Stimulated activated CD4-positive, alpha-beta T cell treated with anti-CD3 and anti-CD28 coated beads, TNF-alpha, amount 100 ng/mL, for 24 hours (primary cell): ENCODE measurements at places on chromosomes 7 and 10.

GRCh38 chr7:129993275-129993674 is 40.5 kb upstream of the UBE2H start:
- DNase-seq = no peak

- DNase-seq = no peak
Measured at GRCh38 chr7:45220846-45221618, 63.4 kb downstream of the RAMP3 start.

GRCh38 chr10:3407208-3407607 is 234.6 kb upstream of the PITRM1 start:
- no peak for DNase-seq

GRCh38 chr10:114043532-114044246 is at the start of gene ADRB1:
TSS of gene ADRB1 (plus strand) at chr10:114043866. CDS start at chr10:114044133, 267 bp downstream.
- peak; percentile 50 for DNase-seq

DNA sequence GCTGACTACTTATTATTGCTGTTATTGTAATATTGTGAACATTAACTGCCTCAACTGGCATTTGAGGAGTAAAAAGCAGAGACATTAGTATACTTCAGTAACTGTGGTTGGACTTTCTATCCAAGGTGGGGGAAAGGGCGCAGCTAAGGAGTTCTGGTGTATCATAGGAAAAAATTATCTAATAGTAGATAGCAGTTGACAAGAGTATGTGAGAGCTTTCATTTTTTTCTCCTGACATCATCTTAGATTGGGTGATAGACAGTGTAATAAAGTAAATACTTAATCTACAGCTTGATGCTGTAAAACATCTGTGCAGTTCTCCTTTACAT is 68.9 kb downstream of the PHTF2 start:
- no peak for DNase-seq

- no peak for DNase-seq
Measured at GRCh38 chr10:80622153-80622552, 84.5 kb downstream of the SH2D4B start.

- no peak for DNase-seq
Measured at GRCh38 chr10:58017719-58018367, 249.9 kb downstream of the IPMK start.

GRCh38 chr10:34537629-34538231 is 277.4 kb downstream of the PARD3 start:
- DNase-seq = no peak

DNA sequence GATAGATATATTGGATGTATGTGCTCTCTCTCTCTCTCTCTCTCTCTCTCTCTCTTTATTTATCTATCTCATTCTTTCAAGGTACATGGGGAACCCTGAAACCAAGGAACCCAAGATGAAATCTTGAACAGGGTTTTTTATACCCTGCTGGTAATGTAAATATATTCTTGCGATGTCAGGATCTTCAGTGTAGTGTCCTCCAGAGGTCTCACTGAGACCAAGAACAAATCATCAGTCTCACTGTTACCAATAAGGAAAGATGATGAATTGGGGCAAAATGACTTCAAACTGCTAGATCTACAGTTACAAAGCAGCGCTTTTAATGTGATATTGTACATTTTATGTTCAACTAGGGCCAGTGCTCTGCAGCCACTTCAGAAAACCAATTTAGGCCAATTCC is 423.5 kb downstream of the ANKRD7 start:
- no peak for DNase-seq

GRCh38 chr7:74173074-74173473 is 1.1 kb upstream of the EIF4H start:
- DNase-seq = no peak

- no peak for DNase-seq
Measured at GRCh38 chr7:33055158-33055557, 7.4 kb downstream of the NT5C3A start.

DNA sequence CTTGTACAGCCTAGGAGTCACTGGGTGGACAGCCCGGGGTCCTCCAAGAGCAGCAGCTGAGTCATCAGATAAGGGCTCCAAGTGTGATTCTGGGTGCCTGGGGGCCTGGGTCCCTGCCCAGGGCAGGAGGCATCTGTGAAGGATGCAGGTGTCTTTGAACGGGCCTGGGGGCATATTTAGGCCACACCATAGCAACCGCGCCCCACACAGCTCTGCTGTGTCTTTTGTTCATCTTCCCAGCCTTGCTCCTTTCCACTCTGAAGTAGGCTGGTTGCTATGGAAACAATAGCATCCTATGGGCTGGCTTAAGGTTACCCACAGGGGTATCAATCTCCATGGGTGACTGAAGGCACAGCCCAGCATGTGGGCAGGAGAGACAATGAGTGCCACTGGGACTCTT is 324.7 kb downstream of the TCERG1L start:
- DNase-seq = no peak

DNA sequence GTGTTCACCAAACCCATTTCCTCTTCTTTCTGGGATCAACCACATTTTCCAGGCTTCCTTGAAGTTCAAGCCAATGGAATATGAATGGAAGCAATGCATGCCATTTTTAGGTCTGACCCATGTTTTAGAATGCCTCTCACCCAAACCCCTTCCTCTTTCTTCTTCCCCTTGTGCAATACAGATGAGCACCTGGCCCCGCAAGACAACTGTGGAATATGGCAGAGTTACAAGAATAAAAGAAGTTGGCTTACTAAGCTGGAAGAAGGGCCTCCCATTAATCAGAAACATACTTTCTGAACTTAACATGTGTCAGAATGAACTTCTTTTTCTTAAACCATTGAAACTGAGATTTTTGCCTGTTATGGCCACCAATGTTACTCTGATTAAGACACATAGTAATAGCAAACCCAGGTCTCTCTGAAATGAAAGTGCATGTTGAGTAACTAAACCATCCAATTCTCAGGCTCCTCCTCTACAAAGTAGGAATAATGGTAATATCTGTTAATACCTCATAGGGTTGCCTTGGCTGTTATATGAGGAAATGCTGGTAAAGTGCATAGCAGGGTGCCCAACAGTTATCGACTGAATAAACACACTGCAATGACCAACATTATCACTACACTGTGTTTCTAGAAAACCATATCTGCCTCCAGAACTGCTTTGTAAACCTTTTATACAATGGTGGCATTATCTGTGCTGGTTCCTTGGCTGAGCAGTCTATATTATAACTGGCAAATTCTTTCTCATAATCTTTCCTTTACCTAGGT is 382.2 kb upstream of the NRP1 start:
- DNase-seq = no peak

- no peak for DNase-seq
Measured at GRCh38 chr10:8543361-8544056, 489.0 kb downstream of the GATA3 start.

DNA sequence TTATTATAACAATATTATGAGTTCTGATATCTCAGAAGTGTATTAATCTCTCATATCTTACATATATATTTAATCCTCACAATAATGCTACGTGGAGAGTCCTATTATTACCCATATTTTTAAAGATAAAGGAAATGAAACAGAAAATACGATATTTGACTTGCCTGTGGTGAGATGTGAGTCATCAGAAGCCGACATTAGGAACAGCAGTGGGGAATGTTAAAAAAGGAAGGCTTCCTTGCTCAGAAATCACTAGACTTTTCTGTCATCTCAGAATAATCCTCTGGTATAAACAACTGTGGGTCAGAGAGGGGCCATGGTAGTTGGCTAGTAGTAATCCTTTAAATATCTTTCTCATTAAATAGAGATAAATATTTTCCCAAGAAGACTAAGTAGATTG is 402.3 kb upstream of the PCDH15 start:
- no peak for DNase-seq

DNA sequence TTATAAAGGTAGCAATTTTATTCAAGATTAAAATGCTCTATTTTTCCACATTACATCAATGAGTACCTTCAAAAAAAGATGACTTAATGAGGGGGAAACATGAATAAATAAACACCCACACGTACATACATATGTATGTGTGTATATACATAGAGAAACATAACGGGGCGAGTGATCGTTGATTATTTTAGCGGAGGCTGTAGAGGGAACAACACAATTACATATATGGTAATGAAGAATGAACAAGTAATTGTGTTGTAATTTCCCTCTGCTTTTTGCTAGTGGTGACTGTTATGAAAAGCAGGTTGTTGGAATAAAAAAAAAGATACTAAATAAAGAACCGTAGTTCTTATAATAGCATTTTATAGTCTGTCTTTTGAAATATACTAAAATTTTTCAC is 63.2 kb downstream of the CACNB2 start:
- no peak for DNase-seq

- DNase-seq = no peak
Measured at GRCh38 chr7:106952658-106953231, 87.7 kb downstream of the PIK3CG start.

GRCh38 chr7:158683541-158683940 is 21.1 kb downstream of the NCAPG2 start:
- no peak for DNase-seq

GRCh38 chr10:44725404-44725803 is 185.7 kb upstream of the TMEM72 start:
- no peak for DNase-seq

DNA sequence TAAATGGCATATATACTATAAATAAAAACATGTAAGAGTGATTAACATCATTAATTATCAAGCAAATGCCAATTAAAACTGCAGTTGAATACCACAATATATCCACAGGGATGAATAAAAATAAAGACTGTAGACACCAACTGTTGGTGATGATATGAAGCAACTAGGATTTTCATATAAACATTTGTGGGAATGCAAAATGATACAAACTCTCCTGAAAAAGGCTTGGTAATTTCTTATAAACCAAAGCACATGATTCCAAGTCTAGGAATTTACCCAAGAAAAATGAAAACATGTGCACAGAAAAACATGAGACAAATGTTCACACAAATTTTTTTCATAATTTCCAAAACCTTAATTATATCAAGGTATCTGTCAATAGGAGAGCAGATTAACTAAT is 448.1 kb downstream of the ETV1 start:
- DNase-seq = no peak

- DNase-seq = no peak
Measured at GRCh38 chr7:91375378-91375777, 111.1 kb downstream of the FZD1 start.

- no peak for DNase-seq
Measured at GRCh38 chr10:127123626-127124025, 72.8 kb downstream of the INSYN2A start.

DNA sequence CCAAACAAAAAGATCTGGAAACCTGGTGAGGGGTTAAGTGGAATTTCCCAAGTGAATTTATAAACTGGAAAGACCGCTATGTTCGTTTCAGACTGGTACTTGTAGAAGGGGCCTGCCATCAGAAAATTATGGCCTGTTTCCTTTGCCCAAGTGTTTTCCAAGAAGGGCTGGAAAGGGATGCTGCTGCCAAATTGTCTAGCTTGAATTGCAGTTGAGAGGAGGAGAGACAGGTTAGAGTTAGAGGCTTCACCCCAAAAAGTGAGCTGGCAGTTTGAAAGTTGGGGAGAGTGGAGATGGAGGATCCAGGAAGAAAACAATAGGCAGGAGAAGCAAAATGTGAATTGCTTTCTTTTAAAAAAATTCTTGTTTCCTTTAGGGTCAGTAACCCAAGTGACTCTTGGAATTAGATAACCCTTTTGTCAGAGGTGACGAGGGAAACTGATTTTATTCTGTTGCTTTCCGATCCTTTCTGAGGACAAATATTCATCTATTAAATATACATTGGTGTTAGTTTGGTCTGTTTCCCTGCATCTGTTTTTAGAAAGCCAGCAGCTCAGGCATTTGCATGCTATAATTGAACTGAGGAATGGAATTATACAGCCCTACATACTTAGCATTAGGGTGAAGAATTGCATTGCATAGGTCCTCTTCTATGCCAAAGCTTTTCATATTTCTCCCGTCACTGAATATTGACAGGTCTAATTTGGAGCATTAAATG is 82.5 kb upstream of the PRR15 start:
- no peak for DNase-seq

GRCh38 chr10:133461841-133462240 is 8.1 kb downstream of the SCART1 start:
- DNase-seq = no peak

- no peak for DNase-seq
Measured at GRCh38 chr10:75926763-75927162, 495.3 kb downstream of the LRMDA start.

DNA sequence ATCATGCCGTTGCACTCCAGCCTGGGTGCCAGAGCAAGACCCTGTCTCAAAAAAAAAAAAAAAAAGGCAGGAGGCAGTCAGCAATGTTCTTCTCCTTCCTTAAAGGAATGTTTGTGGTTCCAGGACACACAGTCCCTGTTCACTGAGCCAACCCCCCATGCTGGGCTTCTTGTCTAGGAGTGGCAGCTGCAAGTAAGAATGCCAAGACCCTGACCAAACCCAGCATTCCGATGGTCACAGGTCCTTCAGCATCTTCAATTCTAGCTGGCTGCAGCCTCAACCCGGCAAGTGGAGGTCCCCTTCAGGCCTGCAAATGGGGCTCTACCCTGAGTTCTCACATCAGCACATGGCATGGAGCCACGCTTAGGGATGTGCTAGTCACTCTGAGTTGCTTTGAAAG is 38.2 kb upstream of the CUX1 start:
- no peak for DNase-seq

DNA sequence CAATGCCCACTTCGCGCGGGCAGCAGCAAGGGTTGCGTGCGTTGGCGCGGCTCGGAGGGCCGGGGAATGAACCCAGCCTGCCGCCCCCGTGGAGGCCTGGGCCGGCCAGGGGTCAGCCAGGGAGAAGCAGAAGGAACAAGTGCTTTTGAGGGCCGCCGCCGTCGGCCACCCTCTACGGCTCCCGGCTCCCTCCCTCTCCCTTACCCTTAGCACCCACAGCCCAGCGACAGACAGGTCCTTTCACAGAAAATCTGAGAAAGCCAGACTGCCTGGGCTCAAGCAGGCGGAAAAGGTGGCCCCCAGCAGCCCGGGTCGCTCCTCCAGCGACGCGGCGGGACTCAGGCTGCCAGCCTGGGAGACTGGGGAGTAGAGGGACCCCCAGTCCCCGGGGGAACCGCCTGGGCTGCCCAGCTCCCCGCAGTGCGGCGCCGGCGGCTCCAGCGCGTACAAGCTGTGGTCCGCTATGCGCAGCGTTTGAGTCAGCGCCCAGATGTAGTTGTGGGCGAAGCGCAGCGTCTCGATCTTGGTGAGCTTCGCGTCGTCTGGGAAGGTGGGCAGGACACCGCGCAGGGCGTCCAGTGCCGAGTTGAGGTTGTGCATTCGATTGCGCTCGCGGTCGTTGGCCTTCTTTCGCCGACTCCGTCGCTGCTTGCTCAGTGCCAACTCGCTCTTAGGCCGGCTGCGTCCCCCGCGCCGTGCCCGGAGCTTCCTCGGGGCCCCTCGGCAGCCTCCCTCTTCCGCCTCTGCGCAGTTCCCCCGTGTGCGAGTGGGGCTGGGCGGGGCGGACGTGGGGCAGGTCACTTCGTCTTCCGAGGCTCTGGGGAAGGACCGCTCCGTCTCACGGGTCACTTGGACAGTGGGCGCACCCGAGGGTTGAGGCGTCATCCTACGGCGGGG is 815 bp downstream of the NEUROG3 start:
- no peak for DNase-seq

- no peak for DNase-seq
Measured at GRCh38 chr7:51346126-51346525, 29.5 kb upstream of the COBL start.

- no peak for DNase-seq
Measured at GRCh38 chr10:2990764-2991163, 76.6 kb upstream of the PFKP start.
